ENCODE measurements at places on chromosomes 7 and 10.
A peak's percentile ranks its signal among the peaks of the same experiment; 100 is the strongest.

DNA sequence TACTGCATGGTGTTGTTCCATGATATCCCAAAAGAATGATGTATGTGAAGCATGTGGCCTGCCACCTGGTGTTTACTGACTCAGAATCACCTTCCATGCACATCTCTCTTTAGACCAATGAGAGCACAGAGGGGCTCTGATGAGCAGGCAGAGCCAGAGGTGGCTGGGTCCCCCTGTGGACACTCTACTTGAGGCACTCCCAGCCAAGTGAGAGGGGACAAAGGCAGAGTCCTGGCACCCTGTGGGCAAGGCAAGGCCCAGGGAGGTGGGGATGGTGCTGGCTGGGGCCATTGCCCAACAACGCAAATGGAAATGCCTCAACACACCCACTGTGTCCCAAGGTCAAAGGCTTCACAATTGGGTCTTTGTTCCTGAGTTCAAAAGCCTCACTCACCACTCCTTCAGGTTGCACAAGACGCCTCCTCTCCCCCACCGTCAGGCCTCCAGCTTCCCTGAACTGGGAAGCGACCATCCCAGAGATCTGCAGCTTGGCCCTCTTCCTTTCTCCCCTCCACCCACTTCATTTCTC, 164.6 kb downstream of the NEURL1 start:
- no peak for DNase-seq

DNA sequence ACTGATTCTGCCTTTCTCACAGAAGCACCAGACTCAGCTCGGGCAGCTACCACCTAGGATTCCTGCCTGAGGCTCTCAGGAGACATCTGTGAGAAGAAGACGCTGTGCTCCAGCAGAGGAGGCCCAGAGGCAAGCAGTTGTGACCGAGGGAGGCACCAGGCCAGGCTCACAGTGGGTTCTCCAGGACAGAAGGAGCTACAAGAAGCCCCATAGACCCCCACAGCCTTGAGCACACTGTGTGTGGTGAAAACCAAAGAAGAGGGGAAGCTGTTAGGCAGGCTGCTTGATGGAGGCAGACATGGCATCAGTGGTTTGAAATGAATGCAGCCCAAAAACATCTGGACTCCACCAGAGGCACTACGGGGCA, 198.8 kb downstream of the GRID1 start:
- no peak for DNase-seq

- no peak for DNase-seq
These were observed 12.4 kb upstream of the ACTA2 start for GRCh38 chr10:88964869-88965415.

GRCh38 chr7:25031432-25031831, 51.5 kb upstream of the OSBPL3 start:
- DNase-seq: no peak

- DNase-seq: no peak
These were observed 26.5 kb upstream of the HIBADH start for GRCh38 chr7:27689150-27689549.

- DNase-seq: peak; percentile 11
These were observed 138.5 kb downstream of the LRRC4 start for GRCh38 chr7:127892488-127893314.

- no peak for DNase-seq
These were observed 71.0 kb upstream of the ZNF479 start for GRCh38 chr7:57203161-57203791.

DNA sequence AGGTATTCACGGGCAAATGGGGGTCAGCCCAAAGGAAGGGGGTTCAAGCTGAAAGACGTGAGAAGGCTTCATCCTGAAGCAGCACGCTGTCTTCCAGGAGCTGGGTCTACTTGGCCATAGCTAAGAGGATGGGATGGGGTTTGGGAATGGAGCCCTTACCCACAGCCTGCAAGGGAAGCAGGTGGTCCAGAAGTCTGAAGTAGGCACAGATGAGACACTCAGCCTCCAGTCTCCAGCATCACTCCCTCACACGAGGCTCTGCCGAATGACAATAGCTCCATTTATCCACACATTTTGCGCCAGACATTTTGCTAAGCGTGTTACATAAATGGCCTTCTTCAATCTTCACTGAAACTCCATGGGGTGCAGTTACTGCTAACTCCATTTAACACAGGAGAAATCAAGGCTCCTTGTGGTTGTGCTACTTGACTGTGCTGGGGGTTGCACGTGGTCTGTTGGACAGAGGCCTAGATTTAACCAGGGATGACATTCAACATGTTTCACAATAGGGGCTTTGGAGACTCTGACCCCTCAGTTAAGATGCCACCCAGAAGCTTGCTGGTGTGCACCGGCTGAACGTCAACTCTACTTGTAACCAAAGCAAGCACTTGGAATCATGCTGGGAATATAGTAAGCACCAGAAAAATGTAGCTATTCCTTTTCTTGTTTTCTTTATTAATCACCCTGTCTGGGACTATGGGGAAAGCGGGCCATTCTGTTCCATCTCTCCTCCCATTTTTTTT, 85.3 kb downstream of the FAM241B start:
- DNase-seq: no peak

DNA sequence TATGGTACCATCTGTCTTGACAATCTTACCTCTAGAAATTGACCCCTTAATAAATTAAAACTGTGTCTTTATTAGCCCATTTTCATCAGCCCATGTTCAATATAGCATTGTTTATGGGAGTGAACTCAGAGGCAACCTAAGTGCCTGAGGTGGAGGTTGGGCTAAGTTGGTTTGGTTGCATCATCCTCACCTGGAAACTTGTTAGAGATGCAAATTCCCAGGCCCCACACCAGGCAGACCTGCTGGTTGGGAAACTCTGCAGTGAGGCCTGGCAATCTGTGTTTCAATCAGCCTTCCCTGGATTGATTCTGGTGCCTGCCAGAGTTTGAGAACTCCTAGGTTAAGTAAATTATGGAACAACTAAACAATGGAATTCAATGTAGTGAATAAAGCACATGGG, 9.4 kb upstream of the FAM170B start:
- no peak for DNase-seq

DNA sequence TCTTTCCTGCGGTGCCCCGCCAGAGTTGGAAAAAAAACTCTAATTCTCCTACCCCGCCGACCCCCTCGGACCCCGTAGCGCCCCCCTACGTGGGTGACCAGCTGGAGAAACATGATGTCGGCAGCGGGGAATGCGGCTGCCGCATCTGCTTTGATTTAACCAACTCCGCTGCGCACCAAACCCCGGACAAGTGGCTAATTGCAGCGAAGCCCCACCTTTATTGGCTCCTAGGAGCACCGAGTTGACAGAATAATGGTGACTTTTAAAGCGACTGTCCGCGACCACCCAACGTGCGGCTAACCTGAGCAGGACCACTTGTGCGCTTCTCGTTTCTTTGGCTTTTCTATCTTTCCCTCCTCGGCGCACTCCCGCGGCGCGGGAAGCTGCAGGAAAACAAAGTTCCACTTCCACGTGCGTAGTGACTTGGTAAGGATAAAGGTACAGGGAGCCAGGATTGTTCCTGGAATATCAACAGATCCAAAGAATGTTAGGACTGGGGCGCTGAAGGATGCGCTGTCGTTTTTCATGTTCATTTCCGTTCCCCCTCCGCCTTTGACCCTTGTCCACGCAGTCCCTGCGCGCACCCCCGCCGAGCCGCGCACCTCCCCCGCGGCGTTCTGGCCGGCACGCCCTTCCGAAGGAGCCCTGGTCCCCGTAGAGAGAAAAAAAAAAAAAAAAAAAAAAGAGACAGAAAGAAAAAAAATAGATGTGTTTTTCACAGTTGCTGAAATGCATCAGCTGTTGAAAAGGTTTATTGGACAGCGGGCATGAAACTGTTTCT, 1.4 kb downstream of the WNT16 start:
- DNase-seq: peak; percentile 51

GRCh38 chr10:91788527-91788926, 9.7 kb upstream of the TNKS2 start:
- no peak for DNase-seq

DNA sequence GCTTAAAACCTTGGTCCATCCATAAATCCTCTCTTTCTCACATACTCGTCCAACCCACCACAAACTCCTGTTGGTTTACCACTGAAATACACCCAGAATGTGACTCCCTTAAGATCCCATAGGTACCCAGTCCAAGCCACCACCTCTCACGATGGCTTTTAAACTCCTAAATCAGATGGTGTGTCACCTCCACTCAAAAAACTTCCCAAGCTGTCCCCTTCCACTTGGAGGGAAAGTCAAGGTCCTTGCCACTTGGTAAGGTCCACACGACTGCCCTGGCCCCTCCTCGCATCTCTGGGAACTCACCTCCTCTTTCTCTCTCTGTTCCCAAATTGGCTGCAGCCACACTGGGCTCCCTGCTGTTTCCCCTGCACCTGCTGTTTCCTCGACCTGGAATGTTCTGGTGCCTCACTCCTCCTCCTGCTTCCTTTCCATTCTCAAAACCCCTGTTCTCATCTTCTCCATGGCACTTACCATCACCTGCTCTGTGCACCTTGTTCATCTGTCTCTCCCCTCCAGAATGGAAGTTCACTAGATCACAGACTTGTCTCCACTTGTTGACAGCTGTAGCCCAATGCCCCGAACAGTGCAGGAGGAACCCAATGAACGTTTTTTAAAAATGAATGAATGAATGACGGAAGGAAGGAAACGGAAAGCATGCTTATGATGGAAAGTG, 23.0 kb downstream of the ZFAND2A start:
- DNase-seq: no peak

- no peak for DNase-seq
These were observed 764.3 kb downstream of the TYW1 start for GRCh38 chr7:67760971-67761370.

DNA sequence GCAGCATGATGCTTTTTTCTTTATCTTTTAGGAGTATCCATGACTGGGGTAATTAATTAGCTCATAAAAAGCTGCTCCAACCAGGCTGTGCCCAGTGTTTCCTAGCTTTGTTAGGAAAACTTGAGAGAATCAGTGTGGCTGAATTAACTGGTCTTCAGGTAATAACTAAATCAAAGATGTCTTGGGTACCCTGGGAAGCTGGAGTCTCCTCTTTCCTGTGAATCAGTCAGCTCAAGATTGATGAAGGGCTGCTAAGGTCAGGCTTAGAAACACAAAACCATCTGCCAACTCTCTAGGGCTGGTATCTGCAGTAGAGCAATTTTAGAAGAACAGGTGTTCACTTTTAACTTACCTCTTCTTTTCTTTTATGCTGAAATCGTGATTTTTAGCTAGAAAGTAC, 21.4 kb upstream of the ATOH7 start:
- no peak for DNase-seq

GRCh38 chr10:28663576-28664368, 13.5 kb upstream of the BAMBI start:
- peak; percentile 74 for DNase-seq

- DNase-seq: no peak
These were observed 6.0 kb upstream of the SGPL1 start for GRCh38 chr10:70809726-70810125.

- DNase-seq: no peak
These were observed 93.0 kb downstream of the ABCC2 start for GRCh38 chr10:99875473-99875872.

DNA sequence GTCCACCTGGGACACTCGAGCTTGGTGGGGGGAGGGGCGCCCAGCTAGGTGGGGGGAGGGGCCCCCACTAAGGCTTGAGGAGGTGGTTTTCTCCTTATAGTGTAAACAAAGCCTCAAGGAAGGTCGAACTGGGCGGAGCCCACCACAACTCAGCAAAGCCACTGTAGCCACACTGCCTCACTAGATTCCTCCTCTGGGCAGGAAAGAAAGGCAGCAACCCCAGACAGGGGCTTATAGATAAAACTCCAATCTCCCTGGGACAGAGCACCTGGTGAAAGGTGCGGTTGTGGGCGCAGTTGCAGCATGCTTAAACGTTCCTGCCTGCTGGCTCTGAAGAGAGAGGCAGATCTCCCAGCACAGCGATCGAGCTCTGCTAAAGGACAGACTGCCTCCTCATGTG, 133.1 kb downstream of the SNX13 start:
- DNase-seq: no peak

DNA sequence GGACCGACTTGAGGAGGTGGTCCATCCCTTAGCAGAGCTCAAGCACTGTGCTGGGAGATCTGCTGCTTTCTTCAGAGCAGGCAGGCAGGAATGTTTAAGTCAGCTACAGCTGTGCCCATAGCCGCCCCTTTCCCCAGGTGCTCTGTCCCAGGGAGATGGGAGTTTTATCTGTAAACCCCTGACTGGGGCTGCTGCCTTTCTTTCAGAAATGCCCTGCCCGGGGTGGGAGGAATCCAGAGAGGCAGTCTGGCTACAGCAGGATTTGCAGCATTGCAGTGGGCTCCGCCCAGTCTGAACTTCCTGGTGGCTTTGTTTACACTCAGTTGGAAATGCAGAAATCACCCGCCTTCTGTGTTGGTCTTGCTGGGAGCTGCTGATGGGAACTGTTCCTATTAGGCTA, 51.2 kb upstream of the SEMA3A start:
- no peak for DNase-seq

DNA sequence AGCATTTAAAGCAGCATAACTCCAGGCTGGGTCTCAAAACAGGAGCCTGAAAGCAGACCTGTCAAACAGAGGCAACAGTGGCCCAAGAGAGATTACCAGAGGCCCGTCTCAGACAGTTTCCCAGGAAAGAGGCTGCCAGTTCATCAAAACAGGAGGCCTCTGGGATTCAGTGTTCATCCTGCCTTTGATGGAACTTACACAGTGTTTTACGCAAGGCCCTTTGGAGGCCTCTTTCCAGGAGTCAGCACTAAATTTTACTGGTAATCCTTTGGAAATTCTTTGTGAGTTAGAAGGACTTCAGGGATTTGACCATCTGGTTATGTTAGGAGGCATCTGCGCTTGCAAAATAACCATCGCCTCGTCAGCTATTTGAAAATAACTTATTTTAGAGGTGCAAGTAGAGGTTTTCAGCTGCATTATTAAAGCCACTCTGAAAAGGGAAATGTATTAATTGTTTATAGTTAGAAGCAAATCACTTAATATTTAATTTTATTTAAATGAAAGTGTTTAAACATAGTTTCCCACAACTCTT, 501.2 kb upstream of the COBL start:
- no peak for DNase-seq

- no peak for DNase-seq
These were observed 215.3 kb downstream of the CHCHD3 start for GRCh38 chr7:132866551-132866950.

DNA sequence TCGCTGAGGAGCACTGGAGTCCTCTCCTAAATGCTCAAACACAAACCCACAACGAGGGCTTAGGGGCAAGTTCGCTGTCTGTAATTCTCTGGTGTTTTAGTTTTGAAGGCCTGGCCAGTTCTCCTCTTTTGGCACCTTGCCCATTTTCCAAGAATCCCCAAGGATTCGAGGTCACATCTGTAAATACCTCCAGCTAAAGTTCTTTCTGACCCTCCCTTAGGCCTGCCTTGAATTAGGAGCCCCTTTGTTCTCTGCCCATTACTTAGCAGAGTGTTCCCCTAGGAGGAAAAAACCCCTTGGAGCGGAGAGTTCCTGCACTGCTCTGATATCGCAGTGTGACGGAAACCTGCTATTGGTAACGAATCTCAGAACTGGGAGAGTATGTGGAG, 743 bp upstream of the PYROXD2 start:
- no peak for DNase-seq

GRCh38 chr10:42431095-42431494, 207.3 kb downstream of the ZNF33B start:
- no peak for DNase-seq

GRCh38 chr10:35300063-35300699, 36.1 kb upstream of the CCNY start:
- no peak for DNase-seq

- no peak for DNase-seq
These were observed 76.6 kb downstream of the NRBF2 start for GRCh38 chr10:63209705-63210104.

GRCh38 chr7:26153241-26153822, 1.3 kb downstream of the NFE2L3 start:
- DNase-seq: no peak

Measured in NCI-H446 (cell line).